ENCODE measurements at places on chromosomes 16 and 17. TPM values are rescaled to one million over a fixed set of nuclear protein-coding genes. Genes with fewer than 3 reads are reported as not detected.

NTN3 gene
- polyA plus RNA-seq, result 0.04 TPM

DNAAF1 gene
- 0.21 TPM for polyA plus RNA-seq

GSG1L2 gene
- not detected for polyA plus RNA-seq

VMO1 gene
- polyA plus RNA-seq, result 0.81 TPM

SCN4A gene
- polyA plus RNA-seq, result 0.03 TPM

KCNH4 gene
- 0.37 TPM for polyA plus RNA-seq

GRCh38 chr16:66324815-66325515 lies 41.5 kb upstream of the CDH5 start:
- peak; percentile 64 for DNase-seq

GRCh38 chr16:14501331-14502255 lies 128.5 kb downstream of the PARN start:
- peak; percentile 95 for DNase-seq

DNA sequence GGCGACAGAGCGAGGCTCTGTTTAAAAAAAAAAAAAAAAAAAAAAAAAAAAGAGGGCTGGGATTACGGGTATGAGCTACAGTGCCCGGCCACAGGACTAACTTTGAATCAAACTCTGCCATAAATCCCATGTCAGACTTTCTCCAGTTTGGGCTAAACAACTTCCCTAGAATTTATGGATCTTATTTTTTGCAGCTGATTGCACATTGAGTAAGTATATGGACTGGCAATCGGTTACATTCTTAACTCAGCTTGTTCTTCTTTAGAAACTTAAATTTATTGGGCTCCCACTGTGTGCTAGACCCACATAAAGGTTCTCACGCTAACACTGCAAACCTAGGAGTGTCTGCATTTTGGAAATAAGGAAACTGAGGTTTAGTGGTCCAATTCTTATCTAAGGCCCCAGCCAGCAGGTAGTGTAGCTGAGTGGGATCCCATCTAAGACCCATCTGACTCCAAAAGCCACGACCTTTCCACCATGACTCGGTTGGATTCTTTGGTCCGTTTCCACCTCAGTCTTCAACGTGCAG lies 718 bp upstream of the CBFB start:
- no peak for DNase-seq

- no peak for DNase-seq
These were observed 36.5 kb downstream of the ENGASE start for GRCh38 chr17:79111097-79111496.

DNA sequence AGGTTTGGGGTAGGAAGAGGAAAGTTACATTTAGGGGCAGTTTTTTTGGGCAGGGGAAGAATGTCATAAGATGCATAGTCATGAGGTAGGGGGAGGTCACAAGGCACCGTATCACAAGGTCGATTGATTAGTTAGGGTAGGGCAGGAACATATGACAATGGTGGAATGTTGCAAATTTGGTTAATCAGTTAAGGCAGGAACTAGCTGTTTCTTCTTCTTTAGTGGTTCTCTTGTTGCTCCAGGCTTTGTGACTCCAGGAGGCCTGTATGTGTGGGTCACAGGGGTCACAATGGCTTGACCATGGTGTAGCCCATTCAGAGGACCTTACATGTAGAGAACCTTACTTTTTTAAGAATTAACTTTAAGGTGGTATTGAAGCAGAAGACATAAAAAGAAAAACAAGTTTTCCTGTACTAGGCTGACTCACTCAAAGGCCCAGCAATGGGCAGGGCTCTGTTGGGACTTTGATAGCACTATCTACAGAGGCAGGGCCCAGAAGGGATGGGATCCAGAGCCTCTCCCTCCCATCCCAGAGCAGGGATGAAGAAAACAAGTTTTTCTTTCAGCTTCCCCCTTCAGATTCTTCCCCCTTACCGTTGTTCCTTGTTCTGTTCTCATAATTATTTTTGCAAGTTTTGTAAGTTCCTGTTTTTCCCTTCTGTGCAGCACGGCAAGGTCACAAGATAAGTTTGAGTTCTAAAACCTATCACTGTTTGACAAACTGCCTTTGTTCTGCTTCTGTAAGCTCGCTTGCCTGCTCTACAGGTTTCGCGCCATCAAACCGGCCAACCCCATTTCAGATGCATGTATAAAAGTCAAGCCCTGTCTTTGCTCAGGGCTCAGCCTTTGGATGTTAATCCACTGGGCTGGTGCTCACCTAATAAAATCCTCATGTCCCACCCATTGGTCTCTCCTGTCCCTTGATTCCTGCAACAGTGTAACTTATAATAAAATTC lies 45.8 kb upstream of the ATF7IP2 start:
- DNase-seq, result no peak
